ENCODE measurements at places on chromosomes 6 and 20. TPM values are rescaled to one million over a fixed set of nuclear protein-coding genes. Genes with fewer than 3 reads are reported as not detected.

GRCh38 chr6:46217671-46218131 lies 46.9 kb upstream of the ENPP5 start:
- DNase-seq = no peak

DNA sequence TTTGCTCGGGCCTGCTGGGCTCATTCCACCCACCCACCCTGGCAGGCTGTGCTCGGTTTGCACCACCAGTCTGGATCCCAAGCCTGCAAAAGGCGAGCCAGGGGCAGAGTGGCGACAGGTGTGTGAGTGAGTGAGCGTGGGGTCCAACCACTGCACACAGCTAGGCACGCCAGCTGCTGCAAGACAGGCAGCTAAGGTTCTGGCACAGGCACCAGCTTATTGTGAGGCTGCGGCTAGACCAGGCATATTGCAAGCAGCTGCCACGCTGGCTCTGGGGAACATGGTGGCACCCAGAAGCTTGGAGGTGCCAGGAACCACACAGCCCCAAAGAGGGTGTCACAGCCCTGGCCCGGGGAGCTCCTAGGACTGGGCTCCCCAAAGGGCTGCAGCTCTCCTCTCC lies 205.1 kb downstream of the ANKRD60 start:
- DNase-seq = no peak

DNA sequence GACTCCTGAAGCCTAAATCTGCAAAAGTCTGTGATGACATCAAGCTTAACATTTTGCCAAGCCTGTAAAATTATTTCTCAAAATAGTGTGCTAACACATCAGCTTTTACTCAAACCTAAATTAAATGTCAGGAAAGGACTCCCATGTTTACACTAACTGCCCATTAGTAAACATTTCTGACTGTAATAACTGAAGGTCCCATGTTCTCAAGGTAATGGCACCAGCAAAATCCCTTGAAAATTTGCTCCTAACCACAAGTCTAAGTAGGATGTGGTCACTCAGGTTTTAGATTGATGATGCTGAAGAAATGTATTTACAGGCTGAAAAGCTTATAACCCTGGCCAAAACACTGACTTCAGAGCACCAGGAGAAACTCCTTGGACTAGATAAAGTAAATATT lies 33.0 kb downstream of the BACH2 start:
- no peak for DNase-seq

DNA sequence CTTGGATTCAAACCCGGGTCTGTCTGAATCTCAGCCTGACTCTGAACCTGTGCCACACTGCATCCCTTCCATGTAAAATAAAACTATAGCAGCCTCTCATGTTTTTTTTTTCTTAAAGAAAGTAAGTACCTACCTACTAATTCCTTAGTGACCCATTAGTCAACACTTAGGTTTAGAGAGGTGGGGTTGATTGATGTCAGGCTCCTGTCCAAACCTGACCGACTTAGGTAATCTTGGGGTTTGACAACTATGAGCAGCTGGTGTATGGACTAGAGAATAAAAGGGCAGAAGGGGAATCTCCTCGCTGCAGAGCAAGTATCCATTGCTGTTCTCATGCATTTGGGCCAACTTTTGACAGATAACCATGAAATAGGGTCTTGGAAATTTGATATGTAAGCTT lies 6.5 kb downstream of the NKAIN2 start:
- no peak for DNase-seq

- DNase-seq = no peak
Observed at GRCh38 chr6:54282186-54282585, 26.1 kb upstream of the TINAG start.

- DNase-seq = no peak
Observed at GRCh38 chr6:142744836-142745235, 200.1 kb downstream of the HIVEP2 start.

TRMT6 gene
- polyA plus RNA-seq = 14.6 TPM
